ENCODE measurements at places on chromosomes 1 and 21.
A peak's percentile ranks its signal among the peaks of the same experiment; 100 is the strongest.

GRCh38 chr1:167474191-167474641 lies 44.1 kb downstream of the CD247 start:
- no peak for DNase-seq

DNA sequence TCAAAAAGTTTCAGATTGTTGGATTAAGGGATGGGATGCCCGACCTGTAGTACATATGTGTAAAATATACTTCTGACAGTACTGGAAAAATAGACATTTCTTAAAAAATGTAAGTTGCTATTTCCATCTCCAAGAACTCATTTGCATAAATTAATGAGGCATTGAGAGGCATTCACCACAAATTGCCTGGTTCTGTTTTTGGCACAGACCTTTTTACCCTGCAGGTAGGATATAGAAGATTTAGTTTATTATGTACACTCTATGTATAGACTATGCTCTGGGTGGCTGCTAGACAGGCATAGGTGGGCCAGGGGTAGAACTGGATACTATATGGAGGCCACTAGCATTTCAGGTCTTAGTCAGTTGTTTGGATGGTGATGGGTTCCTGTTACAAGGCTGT lies 8.0 kb downstream of the CCDC17 start:
- no peak for DNase-seq

DNA sequence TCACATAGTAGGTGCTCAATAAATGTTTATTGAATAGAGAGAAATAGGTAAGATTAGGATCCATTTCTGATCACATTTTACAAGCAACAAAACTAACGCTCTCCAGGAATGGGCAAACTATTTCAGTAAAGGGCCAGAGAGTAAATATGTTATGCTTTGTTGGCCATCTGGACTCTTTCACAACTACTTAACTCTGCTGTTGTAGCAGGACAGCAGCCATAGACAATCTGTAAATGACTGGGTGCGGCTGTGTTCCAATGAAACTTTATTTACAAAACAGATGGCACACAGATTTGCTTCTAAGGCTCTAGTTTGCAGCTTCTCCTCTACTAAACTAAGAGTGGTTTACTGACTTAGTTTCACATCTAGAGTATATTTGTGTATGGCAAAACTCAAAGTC lies 83.0 kb upstream of the BACH1 start:
- no peak for DNase-seq

DNA sequence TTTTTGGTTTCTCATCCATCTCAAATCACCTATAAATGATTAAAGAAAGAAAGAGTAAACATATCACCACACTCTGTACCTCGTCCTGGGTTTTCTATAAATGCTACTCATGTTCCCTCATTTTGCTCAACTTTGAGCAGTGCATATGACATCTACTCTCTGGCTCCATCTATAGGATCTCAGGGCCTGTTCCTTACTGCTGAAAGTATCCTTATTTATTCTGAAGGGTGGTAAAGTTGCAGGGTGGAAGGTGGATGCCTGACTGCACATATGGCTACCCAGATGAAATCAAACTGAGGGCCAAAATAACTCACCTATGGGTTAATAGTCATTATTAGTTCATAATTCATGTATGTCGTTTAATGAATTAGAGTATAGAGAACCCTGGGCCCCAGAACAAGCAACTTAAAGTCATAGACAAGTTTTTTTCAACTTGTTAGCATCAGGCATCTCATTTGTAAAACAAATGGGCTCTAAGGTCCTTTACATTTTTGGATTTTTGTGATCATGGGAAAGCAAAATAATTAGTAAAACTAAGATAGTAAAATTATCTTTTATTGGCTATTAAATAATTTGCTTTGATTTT lies 46.5 kb downstream of the NCF2 start:
- DNase-seq = peak; percentile 77
